Stimulated activated CD8-positive, alpha-beta memory T cell treated with anti-CD3 and anti-CD28 coated beads, Interleukin-4, amount 100 ng/mL, for 4 hours (primary cell): ENCODE measurements at places on chromosomes 4 and X.

DNA sequence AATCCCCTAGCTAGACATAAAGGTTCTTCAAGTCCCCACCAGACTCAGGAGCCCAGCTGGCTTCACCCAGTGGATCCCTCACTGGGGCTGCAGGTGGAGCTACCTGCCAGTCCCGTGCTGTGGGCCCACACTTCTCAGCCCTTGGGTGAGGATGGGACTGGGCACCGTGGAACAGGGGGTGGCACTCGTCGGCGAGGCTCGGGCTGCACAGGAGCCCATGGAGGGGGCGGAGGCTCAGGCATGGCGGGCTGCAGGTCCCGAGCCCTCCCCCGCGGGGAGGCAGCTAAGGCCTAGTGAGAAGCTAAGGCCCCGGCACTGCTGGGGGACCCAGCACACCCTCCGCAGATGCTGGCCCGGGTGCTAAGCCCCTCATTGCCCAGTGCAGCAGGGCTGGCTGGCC lies 16.1 kb upstream of the ACSL4 start:
- DNase-seq, result no peak

- DNase-seq, result no peak
These were observed 254.3 kb upstream of the AGA start for GRCh38 chr4:177696438-177696966.

- DNase-seq, result no peak
These were observed 84.7 kb downstream of the NHS start for GRCh38 chrX:17459661-17460060.

DNA sequence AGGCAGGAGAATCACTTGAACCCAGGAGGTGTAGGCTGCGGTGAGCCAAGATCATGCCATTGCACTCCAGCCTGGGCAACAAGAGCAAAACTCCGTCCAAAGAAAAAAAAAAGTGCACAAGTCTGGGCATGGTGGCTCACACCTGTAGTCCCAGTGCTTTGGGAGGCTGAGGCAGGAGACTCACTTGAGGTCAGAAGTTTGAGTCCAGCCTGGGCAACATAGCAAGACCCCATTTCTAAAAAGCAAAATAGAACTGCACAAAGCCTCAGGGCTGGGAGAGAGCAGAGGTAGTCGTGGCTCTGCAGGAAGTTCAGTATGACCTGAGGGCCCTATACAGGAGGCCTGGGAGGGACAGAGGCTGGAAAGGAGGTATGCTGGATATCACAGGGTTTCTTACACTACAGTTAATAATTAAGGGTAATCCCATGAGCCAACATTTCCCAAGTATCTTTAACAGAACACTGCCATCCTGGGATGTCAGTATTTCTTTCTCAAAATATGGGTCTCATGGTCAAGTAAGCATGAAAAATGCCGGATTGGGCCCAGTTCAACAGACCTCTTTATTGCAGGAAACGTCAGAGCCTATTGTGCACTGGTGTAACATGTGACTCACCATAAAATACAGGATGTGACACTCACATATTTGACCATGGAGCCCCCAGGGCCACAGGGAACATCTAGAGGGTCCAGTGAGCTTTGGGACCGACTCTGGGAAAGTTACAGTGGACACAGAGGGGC lies 37.8 kb downstream of the ACSL1 start:
- no peak for DNase-seq

DNA sequence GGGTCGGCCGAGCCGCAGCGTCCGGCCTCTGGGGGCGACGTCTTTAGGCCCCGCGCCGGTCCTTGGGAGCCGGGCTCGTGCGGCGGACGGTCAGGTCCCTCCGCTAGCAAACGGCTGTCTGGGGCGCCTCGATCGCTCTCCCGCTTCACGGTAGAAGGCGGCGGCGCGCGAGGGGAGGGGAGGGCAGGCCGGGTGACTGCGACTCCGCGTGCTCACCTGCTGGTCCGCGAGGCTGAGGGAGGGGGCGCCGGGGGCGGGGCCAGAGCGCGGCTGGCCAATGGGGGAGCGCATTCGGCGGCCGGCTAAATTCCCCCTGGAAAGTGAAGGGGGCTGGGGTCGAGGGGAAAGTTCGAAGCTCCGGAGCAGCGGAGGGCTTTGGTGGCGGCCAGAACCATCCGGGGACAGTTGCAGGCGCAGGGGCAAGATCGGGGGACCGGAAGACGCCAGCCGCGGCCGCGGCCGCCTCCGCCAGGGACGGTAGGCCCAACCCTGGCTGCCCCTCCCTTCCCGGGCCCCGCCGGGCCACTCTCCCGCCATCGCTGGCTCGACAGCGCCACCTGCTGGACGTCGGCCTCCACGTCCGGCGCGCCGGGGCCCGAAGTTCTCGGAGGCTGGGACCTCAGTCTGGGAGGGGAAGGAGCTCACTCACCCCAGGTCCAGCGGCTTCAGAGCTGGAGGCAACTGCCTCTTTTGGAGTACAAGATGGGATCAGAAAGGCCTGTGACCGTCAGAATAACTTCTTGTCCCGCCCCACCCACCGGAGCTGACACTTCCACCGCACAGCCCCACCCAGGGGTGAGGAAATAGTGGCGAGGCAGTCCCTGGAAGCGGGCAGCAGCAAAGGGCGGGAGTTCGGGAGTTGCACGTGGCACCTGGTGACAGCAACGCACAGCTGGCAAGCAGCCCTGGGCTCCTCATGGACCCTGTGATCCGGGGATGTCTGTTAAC lies 49.9 kb downstream of the ELF4 start:
- peak; percentile 49 for DNase-seq

DNA sequence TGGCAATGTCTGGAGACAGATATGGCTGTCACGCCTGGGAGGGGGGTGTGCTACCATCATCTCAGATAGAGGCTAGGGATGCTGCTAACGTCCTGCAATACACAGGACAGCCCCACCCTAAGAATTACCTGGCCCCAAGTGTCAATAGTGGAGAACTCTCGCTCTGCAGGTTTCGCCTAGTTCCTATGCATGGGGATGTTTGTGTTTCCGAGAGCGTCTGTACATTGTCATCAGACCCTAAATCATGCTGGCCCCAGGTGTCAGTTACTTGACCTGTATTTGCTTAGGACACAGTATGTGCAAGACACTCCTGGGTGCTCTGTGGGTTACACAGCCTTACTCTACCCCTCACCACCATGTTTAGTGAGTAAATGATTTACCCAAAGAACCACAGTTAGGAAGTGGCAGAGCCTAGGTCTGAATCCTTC lies 90.8 kb downstream of the AFF1 start:
- no peak for DNase-seq

- no peak for DNase-seq
These were observed 91.4 kb downstream of the GABRB1 start for GRCh38 chr4:47122592-47123291.

DNA sequence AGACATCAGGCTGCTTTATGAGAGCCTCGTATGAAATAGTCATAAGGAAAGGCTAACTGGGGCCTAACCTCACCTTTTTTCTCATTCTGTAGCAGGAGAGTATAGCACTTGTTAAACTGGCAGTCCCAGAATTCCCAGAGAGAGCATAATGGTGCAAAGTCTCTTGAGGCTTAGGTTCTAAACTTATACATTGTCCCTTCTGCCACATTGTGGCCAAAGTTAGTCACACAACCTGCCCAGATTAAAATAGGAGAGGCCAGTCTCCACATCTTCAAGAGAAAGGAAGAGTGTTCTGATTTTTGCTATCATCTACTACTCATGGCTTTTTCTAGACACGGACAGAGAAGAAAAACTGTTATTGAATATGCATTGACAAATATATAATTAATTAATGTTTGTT lies 1588.9 kb upstream of the PCDH7 start:
- DNase-seq, result no peak

DNA sequence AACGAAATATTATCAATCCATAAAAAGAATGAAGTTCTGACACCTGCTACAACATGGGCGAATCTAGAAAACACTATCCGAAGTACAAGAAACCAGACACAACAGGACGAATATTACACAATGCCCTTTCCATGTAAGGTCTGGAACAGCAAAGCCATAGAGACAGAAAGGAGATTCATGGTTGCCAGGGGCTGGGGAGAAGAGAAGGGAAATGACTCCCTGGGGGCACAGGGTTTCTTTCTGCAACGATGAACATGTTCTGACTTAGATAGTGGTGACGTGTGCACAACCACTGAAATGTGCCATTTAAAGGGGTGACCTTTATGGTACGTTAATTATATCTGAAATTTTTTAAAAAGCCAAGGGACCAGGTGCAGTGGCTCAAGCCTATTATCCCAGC lies 28.3 kb downstream of the GPR143 start:
- no peak for DNase-seq

DNA sequence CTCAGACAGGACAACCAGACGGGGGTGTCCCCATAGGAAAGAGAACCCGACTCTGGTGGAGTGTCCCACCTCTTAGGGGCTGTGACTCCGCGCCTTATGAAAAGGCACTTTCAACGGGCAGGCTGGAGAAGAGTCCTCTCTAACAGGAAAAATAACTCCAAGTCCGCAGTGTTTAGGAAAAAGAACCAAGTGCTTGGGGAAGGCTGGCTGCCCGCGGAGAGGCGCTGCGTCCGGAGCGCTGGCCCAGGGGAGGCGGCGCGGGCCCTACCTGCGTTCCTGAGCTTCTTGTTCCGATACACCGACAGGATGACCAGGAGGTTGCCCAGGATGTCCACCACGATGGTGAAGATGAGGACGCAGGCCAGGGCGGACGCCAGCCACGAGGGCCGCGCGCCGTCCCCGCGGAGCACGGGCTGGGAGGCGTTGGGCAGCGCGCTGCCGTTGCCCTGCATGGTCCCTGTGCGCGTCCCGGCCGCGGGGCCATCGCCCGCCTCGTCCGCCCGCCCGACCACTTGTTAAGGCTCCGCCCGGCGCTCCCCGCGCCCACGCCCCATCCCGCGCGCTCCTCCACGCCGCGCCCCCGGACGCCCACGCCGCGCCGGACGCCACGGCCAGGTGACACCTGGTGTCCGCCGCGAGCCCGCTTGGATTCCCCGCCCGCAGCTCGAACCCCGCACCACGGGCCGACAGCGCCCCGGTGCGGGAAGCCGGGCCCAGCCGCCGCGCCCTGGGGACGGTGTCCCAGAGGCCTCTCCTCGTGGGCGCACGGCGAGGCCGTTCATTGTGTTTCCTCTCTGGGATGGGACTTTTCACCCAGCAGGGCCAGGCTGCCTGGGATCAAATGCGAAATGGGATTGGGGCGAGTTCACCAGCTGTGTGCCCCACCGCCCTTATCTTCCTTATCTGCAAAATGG lies at the start of gene MTNR1A:
TSS of gene MTNR1A (minus strand) at position 654 of the 914 bp plus-strand sequence. CDS start at position 452, 202 bp downstream.
- no peak for DNase-seq

DNA sequence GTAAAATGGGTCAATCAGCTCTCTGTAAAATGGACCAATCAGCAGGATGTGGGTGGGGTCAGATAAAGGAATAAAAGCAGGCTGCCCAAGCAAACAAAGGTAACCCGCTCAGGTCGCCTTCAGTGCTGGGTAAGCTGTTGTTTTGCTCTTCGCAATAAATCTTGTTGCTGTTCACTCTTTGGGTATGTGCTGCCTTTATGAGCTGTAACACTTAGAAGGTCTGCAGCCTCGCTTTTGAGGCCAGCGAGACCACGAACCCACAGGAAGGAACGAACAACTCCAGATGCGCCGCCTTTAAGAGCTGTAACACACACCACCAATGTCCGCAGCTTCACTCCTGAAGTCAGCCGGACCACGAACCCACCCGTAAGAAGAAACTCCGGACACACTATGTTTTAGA lies 11.5 kb upstream of the CAMK2D start:
- DNase-seq, result no peak

GRCh38 chrX:10189317-10190268 lies 32.8 kb downstream of the CLCN4 start:
- peak; percentile 34 for DNase-seq

- no peak for DNase-seq
These were observed 35.7 kb downstream of the APOO start for GRCh38 chrX:23871905-23872546.

DNA sequence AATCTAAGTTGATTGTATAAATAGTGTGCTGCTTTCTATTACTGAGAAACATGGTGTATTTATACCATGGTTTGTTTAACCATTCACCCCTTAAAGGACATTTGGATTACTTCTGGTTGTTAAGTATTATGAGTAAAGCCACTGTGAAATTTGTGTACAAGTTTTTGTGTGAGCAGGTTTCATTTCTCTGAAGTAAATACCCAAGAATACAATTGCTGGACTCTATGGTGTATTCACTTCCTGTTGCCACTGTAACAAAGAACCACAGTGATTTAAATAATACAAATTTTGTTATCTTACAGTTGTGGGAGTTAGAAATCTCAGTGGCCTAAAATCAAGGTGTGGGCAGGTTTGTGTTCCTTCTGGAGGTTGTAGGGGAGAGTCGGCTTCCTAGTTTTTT lies 869.6 kb downstream of the CCSER1 start:
- DNase-seq, result no peak

- DNase-seq, result no peak
These were observed 412.4 kb downstream of the DMD start for GRCh38 chrX:32798990-32799389.

- DNase-seq, result no peak
These were observed 46.5 kb downstream of the PHOX2B start for GRCh38 chr4:41701983-41702382.

- DNase-seq, result no peak
These were observed 151.2 kb upstream of the SLC4A4 start for GRCh38 chr4:71187404-71188155.

- no peak for DNase-seq
These were observed 82.8 kb downstream of the LIMCH1 start for GRCh38 chr4:41620594-41621256.
